Stimulated activated CD8-positive, alpha-beta memory T cell treated with anti-CD3 and anti-CD28 coated beads, Interleukin-7, amount 100 ng/mL, for 1 hour (primary cell): ENCODE measurements at places on chromosomes 4 and X.
A peak's percentile ranks its signal among the peaks of the same experiment; 100 is the strongest.

- DNase-seq, result no peak
Measured at GRCh38 chr4:112075129-112075753, 70.0 kb upstream of the FAM241A start.

DNA sequence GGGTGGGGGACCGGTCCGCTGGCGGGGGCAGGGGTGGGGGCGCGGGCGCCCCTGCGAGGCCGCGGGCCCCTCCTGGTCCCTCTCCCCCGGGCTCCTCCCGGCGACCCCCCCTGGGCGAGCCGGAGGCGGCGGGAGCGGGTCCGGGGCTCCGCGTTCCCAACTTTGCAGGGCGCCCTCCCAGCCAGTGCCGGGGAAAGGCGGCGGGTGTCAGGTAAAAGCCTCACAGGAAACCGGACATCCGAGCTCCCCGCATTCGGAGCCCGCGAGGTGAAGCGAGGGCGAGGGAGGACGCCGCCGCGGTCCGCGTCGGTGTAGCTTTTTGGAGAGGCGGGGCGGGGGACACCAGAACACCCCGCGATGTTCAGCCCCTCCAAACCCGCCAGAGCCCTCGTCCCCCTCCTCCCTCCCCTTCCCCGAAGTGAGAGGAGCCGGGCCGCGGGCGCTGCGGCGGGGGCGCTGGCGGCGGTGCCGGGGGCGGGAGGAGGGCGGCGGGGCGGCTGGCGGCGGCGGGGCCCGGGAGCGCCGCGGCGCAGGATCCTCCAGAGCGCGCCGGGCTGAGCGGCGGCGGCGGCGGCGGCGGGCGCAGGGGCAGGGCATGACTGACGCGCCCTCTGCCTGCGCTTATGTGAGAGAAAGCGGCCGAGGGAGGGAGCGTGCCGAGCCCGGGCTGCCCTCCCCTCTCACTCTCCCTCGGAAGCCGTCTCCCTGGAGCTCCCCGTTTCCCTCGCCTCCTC lies at the start of gene VEGFC:
Gene VEGFC, minus strand, starts transcription at position 597 of the 734 bp plus-strand sequence. CDS start 611 bp downstream, outside the sequence.
- DNase-seq, result no peak

- no peak for DNase-seq
Measured at GRCh38 chr4:132071815-132072214, 1077.3 kb upstream of the PCDH10 start.

DNA sequence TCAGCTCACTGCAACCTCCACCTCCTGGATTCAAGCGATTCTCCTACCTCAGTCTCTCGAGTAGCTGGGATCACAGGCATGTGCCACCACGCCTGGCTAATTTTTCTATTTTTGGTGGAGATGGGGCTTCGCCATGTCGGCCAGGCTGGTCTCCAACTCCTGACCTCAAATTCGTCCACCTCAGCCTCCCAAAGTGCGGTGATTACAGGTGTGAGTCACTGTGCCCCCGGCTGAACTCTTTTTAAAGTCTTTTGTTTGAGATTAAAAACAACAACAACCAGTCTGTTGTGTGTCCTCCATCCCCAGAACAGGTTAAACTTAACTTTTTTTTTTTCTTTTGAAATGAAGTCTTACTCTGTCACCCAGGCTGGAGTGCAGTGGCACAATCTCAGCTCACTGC lies 36.3 kb upstream of the RBPJ start:
- DNase-seq, result no peak

- DNase-seq, result no peak
Measured at GRCh38 chr4:17323554-17324385, 188.1 kb downstream of the QDPR start.

GRCh38 chrX:133849676-133850075 lies 135.7 kb downstream of the GPC3 start:
- no peak for DNase-seq

DNA sequence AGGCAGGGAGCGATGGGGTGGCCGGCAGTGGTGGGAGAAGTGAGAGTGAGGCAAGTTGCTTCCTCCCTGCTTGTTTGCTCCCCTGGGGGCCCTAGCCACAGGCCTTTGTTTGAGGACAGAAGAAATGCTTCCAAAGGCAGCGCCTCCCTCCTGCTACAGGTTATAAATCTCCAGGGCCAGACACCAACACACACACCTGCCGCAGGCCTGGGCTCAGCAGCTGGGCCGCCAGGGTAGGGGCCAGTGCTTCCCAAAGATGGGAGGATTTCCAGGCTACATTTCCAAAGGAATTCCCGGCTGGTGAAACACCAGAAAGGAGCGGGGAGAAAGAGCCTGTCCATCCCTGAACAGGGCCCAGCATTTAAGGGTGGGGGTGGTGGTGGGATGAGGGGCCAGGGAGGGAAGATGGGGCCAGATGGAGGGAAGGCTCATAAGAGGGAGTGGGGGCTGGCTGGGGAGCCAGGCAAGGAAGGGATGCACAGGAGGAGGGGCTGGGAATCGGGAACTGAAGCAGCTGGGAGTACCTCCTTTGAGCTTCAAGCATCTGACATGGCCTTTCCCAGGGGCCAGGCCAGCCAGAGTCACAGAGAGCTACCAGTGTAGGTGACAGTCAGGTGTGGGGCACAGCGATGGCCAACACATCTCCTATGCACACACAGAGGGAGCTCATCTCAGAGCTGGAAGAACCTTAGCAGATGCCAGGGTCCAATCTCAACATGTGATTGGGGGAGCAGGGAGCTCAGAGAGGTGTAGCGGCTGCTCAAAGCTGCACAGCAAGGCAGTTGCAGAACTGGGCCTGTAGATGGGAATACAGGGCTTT lies 143.9 kb downstream of the PJA1 start:
- no peak for DNase-seq

DNA sequence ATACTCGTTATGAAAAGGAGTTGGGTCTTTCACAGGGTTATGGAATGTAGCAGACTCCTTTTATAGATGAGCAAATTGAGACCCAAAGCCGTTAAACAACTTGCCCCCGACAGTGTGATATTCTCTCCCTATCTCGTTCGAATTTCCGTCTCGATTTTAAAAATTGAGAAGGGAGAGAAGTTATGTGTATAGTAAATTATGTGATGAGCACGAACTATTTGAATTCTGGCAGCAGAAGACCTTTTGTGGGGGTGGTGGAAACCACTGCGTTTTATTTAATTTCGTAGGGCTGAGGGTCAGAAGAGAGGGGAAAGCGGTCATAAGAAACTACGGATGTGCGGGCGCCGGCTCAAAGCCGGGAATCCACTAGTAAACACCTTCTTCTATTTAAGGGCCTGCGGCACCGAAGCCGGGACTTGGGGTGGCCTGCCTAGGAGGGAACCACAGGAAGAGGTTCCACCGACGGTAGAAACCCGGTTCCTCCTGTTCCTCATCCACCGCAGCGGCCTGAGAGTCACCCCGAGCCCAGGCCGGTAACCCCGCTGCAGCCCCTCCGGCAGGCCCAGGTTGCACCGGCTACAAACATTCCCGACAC lies 1.5 kb upstream of the DDX3X start:
- peak; percentile 15 for DNase-seq

GRCh38 chrX:129161108-129161507 lies 362.2 kb downstream of the SMARCA1 start:
- DNase-seq, result no peak

DNA sequence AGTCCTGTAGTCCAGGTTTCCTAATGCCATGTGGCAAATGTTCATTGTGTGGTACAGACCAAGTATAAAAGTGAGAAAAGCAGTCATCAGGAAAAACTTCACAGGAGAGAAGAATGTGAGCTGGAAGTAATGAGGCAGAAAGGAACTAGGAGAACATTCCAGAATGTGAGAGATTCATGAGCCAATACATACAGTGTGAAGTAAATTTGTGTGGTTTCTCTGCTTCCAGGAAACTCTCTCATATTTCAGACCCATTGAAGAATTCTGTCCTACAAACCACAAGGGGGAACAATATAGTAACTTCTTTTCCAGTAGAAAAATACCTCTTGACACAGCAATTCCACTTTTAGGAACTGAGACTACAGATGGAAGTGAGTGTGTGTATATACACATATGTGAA lies 136.5 kb downstream of the RNF150 start:
- no peak for DNase-seq

GRCh38 chr4:184968784-184969201 lies 49.5 kb upstream of the HELT start:
- DNase-seq, result no peak

DNA sequence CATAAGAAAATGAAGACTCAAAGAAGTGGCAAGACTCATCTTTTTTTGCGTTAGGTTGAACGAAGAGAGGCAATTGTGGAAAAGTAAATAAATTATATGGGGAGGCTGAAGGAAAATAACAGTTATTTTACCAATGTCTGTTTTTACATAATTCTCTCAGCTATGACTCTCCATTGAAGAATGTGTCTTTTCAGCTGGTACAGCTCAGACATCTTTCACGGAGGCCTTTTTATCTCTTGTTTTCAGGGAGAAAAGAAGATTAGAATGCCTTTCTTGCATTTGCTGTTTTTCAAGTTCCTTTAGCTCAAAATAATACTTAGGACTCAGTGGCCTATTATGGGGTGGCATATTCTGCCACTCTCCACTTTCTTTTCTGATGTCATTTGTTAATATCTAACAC lies 153.0 kb downstream of the ADAM29 start:
- DNase-seq, result no peak

DNA sequence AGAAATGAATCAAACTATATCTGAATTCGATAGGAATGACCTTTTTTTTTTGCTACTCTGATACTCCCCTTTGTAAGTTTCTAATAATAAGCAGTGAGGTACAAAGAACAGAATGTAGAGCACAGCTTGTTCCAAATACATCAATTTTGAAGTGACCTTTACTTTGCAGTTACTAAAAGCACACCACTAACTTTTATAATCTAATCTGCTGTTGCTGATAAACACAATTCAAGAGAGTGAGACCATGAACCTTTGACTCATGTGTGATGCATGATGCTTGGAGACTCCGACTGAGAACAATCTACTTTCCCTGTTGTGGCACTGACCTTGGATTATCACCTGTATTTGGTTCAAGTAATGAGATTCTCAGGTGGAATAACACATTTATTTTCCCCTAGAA lies 91.6 kb upstream of the GNPDA2 start:
- DNase-seq, result no peak

DNA sequence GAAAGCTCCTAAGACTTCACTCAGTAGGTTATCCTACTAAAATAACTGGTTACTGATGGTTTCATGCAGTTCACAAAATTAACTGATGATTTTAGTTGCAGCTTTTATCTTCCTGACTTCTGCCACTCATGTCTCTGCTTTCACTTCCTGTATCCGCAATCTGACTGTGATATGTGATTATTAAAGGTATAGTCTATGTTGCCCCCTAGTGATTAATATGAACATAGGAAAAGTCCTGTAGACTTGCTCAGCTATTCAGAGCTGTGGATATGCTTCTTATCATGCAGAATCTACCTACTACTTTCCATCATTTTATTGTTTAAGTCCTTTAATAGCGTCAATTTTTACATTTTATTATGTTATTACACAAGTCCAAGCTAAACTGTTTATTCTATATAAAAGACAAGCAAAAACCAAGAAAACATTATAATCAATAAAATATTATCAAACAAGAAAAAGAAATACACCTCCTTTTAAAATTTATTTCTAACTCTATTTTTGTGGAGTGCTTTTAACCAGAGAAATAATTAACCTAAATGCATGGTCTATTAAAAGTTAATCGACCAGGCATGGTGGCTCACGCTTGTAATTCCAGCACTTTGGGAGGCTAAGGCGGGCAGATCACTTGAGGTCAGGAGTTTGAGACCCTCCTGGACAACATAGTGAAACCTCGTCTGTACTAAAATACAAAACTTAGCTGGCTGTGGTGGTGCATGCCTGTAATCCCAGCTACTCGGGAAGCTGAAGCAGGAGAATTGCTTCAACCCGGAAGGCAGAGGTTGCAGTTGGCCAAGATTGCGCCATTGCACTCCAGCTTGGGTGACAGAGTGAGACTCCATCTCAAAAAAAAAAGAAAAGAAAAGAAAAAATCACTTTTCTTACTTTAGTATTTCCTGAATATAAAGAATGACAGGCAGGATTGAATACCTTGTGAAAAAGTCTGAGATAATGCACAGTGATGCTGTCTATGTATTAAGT lies 40.4 kb upstream of the TLR2 start:
- DNase-seq, result no peak

GRCh38 chr4:119746951-119747350 lies 118.3 kb upstream of the PDE5A start:
- DNase-seq, result no peak

GRCh38 chr4:147371661-147372060 lies 109.2 kb upstream of the EDNRA start:
- DNase-seq, result no peak

- DNase-seq, result no peak
Measured at GRCh38 chrX:132474544-132475248, 14.1 kb downstream of the MBNL3 start.

DNA sequence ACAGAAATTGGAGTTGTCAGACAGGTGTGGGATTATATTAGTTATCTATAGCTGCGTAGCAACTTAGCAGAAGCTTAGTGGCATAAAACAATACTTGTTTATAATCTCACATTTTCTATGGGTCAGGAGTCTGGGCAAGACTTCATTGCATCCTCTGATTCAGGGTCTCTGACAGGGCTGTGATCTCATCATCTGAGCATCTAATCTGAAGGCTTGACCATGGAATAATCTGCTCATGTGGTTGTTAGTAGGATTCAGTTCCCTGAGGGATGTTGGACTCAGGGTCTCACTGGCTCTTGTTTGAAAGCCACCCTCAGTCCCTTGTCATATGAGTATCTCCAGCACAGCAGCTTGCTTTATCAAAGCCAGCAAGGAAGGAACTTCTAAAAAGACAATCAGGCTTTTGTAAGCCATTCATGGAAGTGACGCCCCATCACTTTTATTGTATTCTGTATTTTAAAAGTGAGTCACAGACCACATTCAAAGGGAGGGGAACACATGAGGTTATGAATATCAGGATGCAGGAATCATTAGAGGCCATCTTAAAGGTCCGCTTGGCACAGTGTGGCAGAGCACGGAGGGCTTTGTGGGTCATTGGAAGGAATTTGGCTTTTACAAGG lies 37.2 kb upstream of the FAM9B start:
- DNase-seq, result no peak

GRCh38 chrX:24005867-24006266 lies 21.1 kb downstream of the KLHL15 start:
- no peak for DNase-seq

GRCh38 chr4:14744346-14744745 lies 257.9 kb upstream of the CPEB2 start:
- no peak for DNase-seq

DNA sequence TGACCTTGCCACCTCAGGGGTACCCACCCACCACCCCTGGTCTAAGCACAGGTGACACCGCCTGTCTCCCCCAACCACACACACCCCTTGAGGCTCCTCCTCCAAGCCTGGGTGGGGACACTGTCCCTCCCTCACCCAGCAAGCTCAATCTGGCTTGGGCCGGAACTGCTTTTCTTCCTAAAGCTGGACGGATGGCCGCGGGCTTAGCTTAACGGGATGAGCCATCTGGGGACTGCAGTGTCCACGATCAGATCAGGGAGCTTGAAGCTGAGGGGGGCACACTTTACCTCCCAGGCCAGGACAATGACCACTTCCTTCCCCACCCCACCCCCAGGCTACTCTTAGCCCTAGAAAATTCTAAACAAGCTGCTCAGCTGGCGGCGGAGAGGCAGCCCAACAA lies 1.0 kb upstream of the SLC6A8 start:
- no peak for DNase-seq

- no peak for DNase-seq
Measured at GRCh38 chrX:45363596-45363995, 162.9 kb upstream of the DIPK2B start.
